CD4-positive, alpha-beta T cell treated with Interferon alpha-2 for 1 hour (primary cell): ENCODE measurements at places on chromosomes 5 and 9.

DNA sequence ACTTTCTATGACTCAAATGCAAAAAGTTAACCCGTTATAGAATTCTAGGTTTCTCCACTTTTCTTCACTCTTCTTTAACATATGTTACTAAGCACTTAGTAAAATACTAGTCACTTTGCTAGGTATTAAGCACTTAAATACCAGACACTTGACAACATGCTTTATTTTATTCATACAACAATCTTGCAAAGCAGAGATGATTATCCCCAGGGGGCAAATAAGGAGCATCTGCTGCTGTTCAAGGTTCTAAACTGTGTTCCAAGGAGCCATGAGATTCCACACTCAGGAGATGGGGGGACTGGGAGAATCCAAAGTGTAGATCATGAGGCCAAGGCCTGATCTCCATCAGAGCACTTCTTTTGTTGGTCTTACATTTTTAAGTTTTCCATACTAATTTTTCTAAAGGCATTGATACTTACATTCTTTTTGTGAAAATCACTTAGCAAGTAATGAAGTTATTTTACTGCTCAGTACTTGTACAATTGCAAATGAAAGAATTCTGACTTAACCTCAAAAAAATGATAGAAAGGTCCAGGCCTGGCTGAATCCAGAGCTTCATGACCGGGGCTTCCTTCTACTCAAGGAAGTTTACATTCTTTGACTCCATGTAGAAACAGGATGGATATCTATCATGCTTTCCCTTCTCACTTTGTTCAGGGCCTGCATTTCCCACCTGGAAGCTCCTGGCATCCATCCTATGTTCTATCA lies 504.4 kb upstream of the WWC1 start:
- DNase-seq = no peak

DNA sequence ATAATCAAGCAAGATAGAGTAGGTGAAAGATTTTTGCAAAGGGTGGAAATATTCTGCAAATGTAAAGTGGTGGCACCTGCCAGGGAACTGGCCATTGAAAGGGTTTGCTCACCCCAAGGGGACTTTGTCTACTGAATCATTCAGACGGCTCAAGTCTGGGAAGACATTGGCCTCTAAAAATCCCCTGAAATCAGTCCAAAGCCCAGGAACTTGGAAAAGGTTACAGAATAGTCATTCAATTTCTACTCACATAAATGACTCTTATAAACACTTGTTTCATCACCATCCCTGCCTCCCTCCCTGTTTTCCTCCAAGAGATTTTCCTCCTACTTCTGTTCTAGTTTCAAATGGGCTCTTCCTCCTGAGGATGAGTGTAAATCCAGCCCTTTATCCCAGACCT lies 28.5 kb downstream of the ZNF366 start:
- DNase-seq = no peak

DNA sequence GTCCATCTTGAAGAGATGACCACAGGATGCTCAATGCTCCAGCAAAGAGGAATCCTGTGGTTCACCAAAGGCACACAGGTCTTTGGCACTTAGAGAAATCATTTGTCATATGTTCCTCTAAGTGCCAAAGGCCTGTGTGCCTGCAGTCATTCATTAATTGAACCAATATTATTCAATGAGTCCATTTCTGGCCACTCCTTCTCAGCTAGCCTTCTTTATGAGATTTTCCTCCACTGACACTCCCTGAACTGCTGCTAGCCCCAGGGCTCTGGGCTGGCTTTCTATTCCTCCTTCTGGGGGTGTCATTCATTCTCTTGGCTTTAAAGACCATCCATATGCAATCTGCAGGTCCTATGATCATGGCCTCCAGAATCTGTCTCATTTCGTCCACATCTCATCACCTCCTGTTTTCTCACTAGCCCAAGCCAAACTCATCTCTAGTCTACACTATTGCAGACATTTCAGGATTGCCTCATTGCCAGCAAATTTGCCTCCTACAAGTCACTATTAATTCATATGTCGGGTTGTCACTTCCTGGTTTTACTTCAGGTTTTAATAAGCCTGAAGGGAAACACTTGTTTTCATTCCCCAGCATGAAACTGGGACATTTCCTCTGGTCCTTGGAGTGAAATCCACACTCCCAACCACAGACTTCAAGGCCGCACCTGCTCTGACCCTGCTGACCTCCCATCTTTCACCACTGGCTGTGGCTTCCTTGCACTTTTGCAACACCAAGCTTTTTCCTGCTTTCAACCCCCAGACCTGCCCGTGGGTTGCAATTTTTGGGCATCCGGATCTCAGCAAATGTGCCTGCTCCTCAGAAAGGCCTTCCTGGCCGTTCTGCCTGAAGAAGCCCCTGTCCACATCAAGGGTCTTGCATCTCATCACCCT lies 35.1 kb downstream of the KCNIP1 start:
- DNase-seq = no peak

GRCh38 chr5:123500471-123500870 lies 11.5 kb upstream of the CSNK1G3 start:
- no peak for DNase-seq

GRCh38 chr9:127650518-127650917 lies 38.4 kb downstream of the STXBP1 start:
- DNase-seq = no peak

GRCh38 chr5:113989913-113990305 lies 372.0 kb upstream of the KCNN2 start:
- DNase-seq = no peak
